ENCODE measurements at places on chromosomes 7 and 10.

DNA sequence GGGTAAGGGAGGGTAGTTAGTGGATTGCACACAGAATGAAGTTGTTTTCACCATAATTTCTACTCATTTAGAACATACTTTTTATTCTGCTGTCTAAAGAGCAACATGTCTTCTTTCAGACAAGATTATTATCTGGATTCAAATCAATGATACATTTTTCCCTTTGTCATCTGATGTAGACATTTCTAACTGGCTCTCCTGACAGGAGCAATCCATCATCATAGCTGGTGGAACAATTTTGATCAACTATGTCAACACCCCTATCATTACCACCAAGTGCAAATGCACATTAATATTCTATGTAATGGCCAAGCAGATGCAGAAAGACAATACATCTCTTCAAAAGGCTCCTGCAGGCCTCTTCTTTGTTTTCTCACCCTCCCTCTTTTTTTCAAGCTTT lies 672.9 kb upstream of the LRRTM3 start:
- DNase-seq = no peak

GRCh38 chr10:75663947-75664664 lies 232.7 kb downstream of the LRMDA start:
- DNase-seq = no peak

- DNase-seq = no peak
These were observed 18.7 kb upstream of the ARHGAP12 start for GRCh38 chr10:31947144-31947926.

- DNase-seq = peak; percentile 15
These were observed 13.9 kb downstream of the CUBN start for GRCh38 chr10:17115683-17116082.

DNA sequence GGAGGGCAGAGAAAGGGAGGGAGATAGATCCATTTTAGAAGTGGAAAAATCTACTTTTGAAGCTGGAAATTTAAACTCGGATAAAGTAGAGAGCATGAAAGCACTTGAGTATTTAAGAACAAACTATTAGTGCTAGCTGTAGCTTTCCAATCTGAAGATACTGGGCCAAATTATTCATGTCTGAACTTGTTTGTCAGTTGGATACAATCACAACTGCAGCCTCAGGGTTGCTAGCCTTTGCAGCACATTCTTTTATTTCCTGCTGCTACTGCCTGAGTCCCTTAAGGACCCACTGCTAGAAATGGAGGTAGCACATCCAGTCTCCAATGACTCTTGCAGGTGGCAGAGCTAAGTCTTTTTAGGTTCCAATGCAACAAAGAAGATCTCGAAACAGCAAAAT lies 8.3 kb upstream of the SLC25A13 start:
- DNase-seq = no peak

GRCh38 chr10:46530249-46531186 lies 25.9 kb downstream of the GPRIN2 start:
- no peak for DNase-seq

DNA sequence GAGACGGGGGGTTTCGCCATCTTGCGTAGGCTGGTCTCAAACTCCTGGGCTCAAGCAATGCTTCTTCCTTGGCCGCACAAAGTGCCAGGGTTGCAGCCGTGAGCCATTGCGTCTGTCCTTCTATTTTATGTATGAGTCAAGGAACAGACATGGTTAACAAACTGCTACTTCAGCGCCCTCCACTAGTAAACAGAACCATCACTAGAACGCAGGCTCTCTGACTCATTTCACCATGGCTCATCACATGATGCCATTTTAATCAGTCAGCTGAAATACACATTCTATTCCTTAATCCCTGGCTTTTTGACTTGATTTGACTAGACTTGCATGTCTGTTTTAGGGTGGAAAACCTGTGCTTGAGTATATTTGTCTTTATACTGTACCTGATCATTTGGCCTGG lies 41.3 kb downstream of the CELF2 start:
- no peak for DNase-seq

GRCh38 chr10:127398140-127398970 lies 150.8 kb upstream of the NPS start:
- no peak for DNase-seq

GRCh38 chr7:38398725-38399321 lies 125.4 kb upstream of the TARP start:
- DNase-seq = no peak

- no peak for DNase-seq
These were observed 71.0 kb downstream of the HIPK2 start for GRCh38 chr7:139706837-139707236.

- DNase-seq = no peak
These were observed 19.9 kb downstream of the ANKRD22 start for GRCh38 chr10:88831709-88832108.

DNA sequence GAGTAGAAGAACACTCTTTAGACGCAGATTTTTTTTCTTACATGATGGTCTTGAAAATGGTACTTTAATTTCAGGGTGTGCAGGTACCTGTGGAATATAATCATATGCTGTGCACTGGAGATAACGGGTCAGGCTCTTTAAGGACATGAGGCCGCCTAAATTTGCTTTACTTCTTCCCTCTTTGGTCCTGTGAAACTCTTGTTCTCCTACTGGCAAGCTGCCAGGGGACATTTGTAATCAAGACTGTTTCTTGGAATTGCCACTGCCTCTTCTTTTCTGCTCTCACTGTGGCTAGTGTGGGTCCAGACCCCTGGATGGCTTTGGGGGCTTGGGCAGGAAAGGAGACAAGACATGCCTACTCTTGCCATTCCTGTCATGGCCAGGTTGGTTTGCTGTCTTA lies 146.0 kb downstream of the SND1 start:
- DNase-seq = no peak

DNA sequence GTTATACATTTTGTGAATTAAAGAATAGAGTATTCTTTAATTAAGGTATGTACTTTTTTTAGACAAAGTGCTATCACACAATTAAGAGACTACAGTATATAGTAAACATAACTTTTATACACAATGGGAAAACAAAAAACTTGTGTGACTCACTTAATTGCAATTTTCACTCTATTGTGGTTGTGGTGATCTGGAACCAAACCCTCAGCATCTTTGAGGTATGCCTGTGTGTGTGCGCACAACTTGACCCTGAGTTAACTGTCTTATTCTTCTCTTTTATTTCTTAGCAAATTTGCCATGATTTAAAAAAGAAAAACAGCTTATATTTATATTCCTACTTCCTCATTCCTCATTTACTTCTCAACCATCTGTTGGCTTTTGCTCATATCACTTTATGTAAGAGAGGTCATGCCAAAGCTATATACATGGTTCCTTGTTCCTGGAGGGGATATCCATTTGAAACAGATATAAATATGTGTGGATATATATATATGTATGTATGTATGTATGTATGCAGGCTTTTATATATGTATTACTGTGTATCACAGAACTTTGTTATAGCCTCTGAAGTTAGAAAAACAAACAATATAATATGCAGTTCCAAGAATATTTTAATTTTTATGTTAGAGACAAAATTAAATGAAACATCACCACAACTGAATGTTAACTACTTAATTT lies 259.5 kb upstream of the HGF start:
- DNase-seq = no peak

- no peak for DNase-seq
These were observed 337.1 kb downstream of the SUGCT start for GRCh38 chr7:40471891-40472290.

- no peak for DNase-seq
These were observed 97.7 kb upstream of the DPP6 start for GRCh38 chr7:153954477-153954876.

GRCh38 chr7:82726038-82726800 lies 282.6 kb upstream of the CACNA2D1 start:
- no peak for DNase-seq

DNA sequence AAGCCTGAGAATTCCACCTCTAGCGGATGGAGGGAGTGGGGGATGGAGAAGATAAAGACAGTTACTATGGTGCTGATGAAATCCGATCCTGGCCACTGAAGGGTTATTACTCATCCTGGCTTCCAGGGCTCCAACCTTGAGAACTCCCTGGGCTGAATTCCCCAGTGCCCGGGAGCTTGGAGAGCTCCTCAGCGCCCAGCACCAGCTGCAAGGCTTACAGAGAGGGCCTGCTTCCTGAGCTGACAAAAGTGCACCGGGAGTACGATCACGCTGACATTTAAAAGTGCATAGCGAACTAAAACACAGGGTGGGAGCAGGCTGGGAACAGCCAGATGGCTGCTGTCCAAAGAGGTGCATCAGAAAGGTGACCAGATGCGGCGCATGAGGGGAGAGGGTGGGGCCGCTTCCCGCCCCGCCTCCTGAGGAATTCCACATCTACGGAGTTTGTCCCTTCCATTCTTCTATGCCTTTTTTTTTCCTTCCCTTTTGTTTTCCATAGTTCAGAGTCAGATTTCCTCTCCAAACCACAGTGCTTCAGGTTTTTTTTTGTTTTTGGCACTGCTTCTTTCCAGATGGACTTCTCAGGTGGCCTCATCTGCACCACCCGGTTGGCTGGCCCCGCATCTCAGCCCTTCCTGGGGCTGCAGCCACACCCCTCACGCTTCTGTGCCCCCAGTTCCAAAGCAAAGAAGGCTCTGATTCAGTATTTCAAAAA lies 62.4 kb upstream of the MKRN1 start:
- peak; percentile 76 for DNase-seq

GRCh38 chr10:33139181-33139646 lies 181.2 kb upstream of the ITGB1 start:
- no peak for DNase-seq

DNA sequence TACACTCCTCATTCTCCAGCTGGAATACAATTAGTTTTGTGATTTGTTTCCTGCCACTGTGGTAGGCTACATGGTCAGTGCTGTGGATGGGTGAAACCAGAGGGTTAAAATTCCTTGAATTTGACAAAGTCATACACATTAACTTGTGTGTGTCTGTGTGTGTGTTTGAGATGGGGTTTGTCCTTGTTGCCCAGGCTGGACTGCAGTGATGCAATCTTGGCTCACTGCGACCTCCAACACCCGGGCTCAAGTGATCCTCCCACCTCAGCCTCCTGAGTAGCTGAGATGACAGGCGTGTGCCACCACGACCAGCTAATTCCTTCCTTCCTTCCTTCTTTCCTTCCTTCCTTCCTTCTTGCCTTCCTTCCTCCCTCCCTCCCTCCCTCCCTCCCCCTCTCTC lies 24.8 kb upstream of the GIMAP8 start:
- no peak for DNase-seq

DNA sequence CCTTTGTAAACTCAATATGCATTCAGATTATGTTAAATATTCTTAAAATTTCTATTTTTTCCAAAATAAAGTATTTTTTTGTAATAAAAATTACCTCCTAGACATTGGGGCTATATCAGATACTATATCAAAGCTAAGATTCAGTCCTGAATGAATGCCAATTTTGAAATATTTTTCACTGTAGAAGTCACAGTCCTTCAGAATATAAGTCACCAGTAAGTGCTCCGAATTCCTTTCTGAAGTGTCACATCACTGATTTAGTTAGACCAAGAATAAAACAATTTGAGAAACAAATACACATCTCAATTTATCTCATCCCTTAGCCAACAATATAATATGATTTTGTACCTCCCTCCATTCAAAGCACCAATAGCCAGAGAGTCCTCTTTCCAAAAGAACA lies 33.9 kb upstream of the GSAP start:
- no peak for DNase-seq

DNA sequence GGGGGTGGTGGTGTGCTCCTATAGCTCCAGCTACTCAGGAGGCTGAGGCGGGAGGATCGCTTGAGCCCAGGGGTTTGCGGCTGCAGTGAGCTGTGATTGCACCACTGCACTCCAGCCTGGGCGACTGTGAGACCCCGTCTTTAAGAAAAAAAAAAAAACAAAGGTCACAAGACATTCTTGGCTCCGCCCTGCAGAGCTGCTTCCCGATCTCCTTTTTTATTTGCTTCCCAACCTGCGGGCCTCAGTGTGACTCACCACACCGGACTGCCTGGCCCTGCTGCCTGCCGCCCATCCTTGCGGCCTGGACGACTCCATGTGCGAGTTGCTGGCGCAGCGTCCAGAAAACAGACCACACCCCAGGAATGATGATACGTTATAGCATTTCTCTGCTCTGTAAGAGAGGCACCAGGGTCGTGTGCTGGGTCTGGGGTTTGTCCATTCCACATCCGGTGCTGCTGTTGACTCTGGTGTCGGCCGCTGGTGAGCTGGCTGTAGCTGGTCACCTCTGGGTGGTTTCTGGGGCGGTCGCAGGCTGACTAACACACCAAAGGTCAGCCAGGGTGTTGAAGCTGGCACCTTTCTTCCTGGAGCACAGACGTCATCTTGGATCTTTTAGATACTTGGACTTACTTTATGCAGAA lies 123.6 kb downstream of the TCF7L2 start:
- DNase-seq = peak; percentile 88

DNA sequence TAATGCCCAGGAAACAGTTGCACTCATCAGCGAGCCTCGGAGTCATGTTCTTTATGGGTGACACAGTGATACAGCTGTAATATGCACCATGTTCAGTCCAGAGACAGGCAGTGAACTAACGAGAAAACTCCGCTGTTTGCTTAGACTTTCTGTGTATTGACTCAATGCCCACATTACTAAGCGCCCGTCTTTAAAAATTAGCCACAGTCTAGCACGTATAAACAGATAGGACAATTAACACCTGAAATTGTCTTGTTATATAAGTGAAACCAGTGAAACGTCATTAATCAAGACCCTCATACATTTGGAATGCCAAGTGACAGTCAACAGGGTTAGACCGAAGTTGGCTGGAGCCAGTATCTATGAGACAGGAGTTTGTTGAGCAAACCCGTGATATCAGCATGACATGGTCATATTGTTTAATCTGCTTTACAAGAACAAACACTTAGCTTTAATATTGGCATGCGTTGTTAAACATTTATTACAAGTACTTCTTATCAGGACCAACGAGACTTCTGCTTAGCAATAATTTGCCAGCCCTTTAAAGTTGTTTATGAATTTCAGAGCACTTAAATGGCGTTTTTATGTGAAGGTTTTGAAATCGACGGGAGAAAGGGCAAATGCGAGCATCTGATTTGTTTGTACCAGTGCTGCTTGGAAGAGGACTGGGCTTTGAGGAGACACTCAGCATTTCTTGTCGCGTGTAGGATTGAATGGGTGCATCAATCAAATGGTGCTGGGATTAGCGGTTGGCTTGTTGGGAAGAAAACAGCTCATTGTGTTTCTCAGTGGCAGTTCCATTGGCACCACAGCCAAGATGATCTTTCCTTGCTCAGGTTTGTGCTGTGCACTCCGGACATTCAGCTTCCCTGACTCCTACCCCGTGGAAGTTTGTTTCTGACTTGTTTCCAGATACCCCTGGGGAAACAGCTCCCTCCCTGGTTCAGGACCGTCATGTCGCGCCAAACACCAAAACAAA lies 56.3 kb downstream of the CAMK1D start:
- no peak for DNase-seq

DNA sequence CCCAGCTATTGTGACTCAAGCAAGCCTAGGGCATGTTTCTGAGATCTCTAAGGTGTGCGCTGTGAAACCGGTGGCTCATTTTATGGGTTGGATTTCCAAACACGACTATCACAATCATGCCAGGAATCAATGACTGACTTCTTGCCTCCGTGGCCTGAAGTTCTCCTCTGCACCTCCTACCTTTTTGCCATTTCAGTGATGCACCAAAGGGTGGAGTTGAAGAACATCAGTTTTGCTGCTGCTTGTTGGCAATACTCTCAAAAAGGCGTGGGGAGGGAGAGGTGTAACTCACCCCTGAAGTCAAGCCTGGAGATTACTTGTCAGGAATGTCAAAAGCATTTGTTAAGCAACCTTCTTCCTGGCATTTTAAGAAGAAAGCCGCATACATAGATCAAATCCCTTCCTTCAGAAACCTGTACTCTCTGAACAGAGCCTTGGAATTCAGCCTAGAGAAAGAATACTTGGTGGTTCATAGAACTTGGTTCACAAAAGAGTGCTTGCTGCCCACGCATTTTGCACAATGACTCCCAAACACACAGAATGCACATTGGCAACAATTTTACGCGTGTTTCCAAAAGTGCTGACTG lies 41.0 kb downstream of the KIAA1217 start:
- no peak for DNase-seq

GRCh38 chr10:113859261-113859660 lies 4.8 kb downstream of the NHLRC2 start:
- no peak for DNase-seq
